ENCODE measurements at places on chromosomes 2 and 18.
A peak's percentile ranks its signal among the peaks of the same experiment; 100 is the strongest.

DNA sequence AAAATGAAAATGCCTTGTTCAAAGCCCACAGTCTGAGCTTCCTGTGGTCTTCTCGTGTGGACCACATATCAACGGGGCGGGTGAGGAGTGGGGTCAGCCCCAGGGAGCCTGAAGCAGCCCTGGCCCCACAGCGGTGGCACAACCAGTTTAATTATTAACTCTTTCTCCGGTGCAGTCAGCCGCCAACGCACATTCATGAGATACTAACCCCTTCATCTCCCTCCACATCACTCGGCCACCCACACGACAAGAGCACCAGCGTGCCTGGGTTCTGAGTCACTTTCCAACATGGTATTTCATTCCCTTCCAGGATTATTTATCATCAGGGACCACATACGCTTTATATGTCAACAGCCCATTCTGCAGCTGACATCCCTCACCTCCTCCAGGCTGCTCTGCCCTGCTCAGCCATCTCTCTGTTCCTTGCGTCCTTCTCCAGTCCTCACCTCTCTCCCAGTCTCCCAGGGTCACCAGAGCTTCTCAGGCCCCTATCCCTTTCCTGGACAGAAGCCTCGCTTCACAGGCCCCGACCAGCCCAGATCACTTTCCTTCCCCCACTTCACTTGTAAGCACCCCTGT, 48.0 kb upstream of the ID2 start:
- DNase-seq = no peak

DNA sequence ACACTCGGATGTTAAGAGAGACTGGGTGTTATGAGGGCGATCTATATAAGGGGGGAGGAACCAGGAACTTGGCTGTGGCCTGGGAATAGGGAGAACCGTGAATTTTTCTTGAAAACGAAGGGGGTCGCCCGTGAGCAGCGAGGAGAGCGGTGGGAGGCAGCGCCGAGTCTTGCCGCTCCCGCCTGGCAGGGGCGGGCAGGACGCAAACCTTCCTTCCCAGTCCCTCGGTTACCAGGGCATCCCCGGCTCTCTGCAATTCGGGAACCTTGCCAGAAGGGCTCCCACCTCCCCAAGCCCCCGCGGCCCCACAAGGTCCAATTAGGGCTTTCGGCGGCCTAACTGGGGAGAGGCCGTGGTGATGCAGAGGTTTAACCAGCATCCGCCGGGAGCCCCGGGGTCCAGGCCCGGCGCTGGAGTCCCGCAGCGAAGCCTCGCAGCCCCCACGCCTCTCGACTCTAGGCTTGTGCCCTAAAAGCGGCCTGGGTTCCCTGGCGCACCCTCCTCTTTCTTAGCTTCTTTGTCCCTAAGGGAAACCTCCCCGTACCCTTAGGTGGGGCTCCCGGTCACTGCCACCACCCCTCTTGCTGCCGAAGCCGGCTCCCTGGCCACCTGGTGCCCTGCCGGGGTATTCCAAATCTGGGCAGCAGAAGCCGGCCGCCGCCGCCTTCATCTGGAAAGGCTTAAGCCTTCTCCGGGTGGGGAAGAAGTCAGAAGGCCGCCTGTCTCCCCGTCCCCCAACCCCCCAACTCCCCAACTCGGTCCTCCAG, 680 bp upstream of the FHOD3 start:
- DNase-seq = peak; percentile 81

DNA sequence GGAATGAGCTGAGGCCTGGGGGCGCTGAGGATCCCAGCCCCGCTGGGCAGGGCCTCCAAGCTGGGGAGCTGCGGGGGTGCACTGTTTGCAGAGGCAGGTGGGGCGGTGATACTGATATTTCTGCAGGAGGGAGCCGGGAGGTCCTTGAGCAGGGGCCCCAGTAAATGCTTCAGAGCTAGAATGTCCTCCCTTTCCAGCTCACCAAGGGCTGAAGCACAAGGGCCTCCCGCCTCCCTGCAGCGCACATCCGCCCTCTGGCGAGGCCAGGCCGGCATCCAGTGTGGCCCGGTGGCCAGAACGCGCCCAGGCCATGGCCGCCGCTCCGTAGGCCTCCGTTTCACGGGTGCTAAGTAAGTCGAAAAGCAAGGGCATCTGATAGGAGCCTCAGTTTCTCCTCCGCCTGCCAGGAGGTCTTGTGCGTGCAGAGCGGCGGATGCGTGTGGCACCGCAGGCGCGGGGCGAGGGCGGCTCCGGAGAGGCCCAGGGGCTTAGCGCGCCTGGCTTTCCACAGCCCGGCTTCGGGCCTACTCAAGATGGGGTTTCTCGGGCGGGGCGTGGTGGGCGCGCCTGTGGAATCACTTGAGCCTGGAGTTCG, 29.5 kb upstream of the CHMP1B start:
- DNase-seq = no peak

DNA sequence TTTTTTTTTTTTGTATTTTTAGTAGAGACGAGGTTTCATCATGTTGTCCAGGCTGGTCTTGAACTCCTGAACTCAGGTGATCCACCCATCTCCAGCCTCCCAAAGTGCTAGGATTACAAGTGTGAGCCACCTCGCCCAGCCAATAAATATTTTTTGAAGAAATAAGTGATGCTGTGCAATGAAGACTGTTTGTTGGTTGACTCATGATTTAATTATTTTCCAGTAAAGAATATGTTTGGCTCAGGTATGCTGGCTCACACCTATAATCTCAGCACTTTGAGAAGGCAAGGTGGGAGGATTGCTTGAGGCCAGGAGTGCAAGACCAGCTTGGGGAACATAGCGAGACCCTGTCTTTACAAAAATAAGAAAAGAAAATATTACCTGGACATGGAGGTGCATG, 41.8 kb upstream of the LPIN2 start:
- DNase-seq = no peak

- no peak for DNase-seq
Observed at GRCh38 chr2:105405291-105405690, 6.4 kb upstream of the FHL2 start.

- DNase-seq = no peak
Observed at GRCh38 chr2:112251271-112251670, 3.6 kb downstream of the ZC3H8 start.

DNA sequence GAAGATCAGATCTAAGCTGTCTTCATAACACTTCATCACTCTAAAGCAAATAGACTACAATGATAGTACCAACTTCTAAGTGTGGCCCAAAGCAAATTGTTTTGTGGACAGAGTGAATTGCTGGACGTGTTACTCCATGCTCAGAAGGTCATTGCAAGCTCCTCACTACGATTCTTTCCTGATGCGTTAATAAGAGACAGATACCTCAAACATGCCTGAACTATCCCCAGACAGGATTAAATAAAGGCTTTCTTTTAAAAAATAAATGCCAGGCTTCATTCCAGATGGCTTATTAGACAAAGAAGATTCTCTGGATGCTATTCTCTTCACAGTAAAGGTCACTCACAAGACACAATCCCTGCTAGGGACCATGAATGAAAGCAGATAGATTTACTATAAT, 621.2 kb downstream of the DCDC2C start:
- no peak for DNase-seq

- peak; percentile 95 for DNase-seq
Observed at GRCh38 chr18:55405893-55406406, 182.0 kb downstream of the TCF4 start.

DNA sequence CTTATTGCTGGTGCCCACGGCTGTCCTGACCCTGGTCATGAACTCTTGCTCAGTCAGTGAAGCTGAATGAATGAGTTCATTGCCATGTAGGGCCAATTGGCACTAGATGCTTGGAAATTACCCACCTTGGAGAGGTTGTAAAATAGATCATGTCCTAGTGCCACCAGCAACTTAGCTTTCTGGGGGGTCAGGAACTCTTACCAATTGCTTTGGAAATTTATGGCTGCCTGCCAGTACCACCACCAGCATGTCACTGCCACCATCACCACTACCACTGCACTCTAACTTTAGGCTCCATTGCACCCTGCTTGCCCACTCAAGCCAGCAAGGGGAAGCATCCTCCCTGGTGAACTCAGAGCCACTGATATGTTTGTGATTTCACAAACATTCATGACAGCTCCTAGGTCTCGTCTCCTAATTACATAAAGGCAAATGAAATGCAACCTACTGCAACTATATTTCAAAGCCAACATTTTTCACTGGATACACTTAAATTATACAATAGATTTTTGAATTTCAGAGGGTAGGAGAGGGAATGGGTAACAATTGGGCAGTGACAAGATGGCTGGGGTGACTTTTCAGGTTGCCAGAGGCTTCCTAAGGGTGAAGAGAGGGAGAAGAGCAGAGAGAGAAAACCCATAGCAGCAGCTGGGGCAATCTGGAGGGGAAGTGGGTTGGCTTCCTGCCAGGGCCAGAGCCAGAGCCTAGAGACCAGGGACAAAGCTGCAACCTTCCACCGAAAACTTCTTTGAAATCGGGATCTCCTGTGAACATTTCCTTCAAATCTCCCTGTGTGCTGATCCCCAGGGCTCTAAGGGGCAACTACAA, 3.5 kb upstream of the EMILIN1 start:
- DNase-seq = peak; percentile 68

- no peak for DNase-seq
Observed at GRCh38 chr2:123179526-123179925, 845.6 kb upstream of the CNTNAP5 start.

GRCh38 chr18:8998481-8999217, 103.8 kb upstream of the NDUFV2 start:
- no peak for DNase-seq

- peak; percentile 45 for DNase-seq
Observed at GRCh38 chr2:236177604-236177966, 9.4 kb upstream of the GBX2 start.

DNA sequence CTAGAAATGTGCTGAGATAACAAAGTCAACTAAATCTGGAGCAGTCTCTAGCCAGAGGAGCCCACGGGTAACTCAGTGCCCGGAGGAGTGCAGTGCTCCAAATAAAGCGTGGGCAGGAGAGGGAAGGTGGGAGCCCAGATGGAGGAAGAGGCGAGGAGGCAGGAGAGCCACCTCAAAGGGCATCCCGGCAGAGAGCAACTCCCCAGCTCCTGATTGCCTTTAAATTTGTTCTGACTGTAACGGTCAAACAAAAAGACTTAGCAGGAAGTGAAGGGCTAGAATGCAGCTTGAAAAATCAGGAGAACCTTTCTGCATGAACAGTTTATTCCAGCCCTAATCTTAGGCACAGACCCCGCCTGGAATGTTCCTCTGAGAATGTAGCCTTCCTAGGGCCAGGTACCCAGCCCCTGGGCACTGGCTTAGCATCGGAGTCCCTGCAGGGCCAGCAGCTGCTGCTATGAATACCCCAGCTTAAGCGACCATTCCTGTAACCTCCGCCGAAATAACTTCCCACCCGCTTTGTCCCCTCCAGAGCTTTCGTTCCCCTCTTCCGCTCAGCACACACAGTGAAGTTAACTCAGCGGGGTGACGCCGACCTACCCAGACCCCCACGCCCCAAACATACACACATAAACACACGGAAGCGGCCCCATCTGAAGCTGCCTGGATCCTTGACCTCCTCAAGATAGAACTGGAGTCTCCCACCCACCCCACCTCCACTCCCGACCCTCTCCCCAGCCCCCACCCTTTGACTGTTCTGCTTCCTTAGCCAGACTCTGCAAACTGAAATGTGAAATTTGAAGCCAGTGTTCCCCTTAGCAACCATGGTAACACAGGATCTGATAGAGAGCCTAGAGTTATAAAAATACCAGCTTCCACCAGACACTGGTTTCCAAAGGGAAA, 123.2 kb downstream of the SMAD7 start:
- peak; percentile 40 for DNase-seq

- DNase-seq = no peak
Observed at GRCh38 chr2:168685600-168686451, 116.6 kb upstream of the NOSTRIN start.

GRCh38 chr2:10675131-10675530, 14.6 kb downstream of the NOL10 start:
- DNase-seq = no peak

- DNase-seq = no peak
Observed at GRCh38 chr2:68236103-68236734, 16.1 kb downstream of the PPP3R1 start.

GRCh38 chr2:52934323-52934898, 833.2 kb upstream of the CHAC2 start:
- no peak for DNase-seq

- DNase-seq = no peak
Observed at GRCh38 chr2:235070063-235070706, 118.4 kb downstream of the SH3BP4 start.

GRCh38 chr2:191582355-191582754, 95.6 kb upstream of the NABP1 start:
- DNase-seq = no peak
